Mesenchymal stem cell (in vitro differentiated cells and primary cell): ENCODE measurements at places on chromosomes 4 and X.

DNA sequence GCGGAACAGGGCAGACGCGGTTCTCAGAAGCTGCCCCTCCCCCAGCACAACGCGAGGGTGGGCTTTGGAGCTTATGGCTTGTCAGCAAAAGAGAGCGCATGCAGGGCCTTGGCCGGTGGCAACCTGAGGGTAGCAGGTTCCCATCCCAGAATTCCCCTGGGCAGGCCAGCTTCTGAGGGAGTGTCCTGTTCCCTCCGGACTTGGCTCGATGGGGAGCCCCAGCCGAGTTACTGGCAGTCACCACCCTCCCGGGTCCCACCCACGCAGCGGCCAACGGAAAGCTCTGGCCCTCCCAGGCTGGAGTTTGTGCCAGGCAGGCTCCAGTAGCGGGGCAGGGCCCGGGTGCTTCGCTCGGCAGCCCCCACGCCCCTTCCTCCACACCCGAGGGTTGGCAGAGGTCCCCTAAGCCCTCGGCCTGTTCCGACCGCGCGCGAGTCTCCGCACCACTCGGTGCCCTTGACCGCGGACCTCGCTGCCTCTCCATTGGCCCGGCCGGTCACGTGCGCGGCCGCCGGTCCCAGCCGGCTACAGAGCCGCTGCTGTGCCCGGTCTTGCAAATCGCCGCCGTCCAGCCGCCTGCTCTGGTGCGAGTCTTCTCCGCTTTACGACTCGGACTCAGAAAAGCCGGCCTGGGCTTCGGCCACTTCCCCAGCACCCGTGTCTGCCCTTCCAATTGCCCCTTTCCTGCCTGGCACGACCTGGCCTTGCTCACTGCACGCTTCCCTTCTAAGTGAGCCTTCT, 20.9 kb upstream of the MTM1 start:
- DNase-seq, result peak; percentile 54

DNA sequence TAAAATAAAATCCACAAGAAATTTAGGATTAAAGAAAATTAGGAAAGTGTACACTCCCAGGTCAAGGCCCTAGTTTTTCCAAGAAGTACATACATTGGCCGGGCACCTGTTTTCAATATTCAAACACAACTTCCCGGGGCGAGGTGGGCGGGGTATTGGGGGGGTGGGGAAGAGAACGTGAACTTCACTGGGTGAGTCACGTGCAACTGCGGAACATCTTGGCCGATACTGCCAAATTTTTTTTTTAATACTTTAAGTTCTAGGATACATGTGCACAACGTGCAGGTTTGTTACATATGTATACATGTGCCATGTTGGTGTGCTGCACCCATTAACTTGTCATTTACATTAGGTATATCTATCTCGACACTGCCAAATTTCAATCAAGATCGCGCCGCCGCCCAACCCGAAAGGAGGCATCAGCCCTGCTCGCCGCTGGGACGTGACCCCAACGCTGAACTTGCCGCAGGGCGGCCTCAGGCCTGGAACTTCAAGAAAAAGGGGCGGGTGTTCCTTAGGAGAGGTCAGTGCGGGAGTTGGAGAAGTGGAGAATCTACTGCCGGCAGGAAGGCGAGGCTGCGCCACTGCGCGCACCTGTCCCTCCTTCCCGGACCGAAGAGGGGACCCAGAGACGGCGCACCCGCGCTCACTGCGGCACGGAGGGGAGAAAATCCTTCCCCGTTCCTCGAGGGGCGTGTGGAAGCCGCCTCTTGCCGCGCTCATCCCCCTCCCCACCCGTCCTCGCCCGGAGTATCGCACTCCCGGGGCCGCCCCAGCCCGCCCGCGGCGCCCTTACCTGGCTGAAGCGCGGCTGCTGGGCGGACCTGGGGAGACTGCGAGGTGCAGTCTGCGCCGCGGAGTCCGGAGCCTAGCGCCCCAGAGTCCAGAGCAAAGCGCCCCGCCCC, at the start of gene TEC:
TEC (minus strand) TSS at position 883 of the 905 bp plus-strand sequence. CDS start 41,224 bp downstream, outside the sequence.
- peak; percentile 64 for DNase-seq

DNA sequence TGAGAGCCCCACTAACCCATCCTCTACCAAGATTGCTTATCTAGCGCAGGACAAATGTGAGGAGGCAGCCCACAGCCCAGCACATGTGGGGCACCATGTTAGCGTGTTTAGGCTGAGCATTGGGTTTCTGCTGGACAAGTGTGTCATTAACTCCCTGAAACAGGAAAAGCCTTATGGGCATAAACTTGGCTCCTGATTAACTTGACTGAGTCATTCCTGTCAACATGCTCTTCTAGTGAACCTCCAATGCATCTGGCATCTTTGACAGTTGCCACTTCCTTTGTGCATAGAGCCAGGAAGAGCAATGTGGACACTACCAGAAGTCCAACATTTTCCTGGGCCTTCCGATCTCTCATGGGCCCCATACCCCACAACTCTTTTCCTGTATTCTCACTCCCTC, 2.5 kb downstream of the SPIN2A start:
- no peak for DNase-seq

DNA sequence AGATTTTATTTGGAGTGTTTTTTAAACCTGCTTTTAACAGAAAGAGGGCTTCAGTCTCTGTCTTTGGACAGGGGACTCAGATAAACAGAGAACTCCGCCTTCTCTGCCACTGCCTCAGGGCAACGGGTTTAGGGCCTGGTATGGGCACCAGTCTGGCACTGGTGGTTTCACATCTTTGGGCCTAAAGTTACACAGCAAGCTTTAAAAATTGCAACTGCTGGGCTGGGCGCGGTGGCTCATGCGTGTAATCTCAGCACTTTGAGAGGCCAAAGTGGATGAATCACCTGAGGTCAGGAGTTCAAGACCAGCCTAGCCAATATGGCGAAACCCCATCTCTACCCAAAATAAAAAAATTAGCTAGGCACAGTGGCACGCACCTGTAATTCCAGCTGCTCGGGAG, 10.3 kb upstream of the NAT8L start:
- no peak for DNase-seq

DNA sequence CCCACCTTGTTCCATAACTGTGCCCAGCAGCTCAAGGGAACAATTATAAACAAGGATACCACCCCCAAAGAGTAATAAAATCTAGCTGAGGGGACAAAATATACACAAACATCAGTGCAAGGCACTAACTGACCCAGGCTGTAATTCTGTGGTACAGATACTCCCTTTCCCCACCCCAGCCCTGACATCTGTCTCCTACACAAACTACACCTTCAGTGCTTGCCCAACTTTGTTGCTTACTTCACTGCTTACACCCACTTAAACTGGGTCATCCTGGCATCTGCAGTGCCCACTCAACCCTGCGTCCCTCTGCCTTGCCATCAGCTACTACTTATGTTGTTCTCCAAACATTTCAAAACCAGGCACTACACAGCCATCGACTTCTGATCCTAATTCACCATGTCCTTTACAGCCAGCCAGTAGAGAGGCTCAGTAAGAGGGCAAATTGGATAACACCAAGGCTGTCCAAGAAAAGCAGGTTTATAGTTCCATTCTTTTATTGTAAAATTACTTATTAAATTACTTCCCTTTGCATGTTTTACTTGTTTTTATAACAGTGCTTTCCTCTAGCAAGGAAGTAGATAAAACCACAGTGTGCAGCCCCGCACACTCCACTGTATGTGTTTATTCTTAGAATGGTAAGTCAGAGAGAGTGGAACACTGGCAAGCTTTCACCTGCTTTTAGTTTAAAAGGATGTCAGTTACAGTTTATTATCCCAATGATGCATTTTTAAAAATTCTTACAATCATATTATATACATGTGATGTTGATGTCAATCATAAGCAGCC, 149.6 kb downstream of the INPP4B start:
- no peak for DNase-seq

- DNase-seq, result no peak
Observed at GRCh38 chrX:120023259-120023658, 54.2 kb downstream of the RHOXF2B start.
